ENCODE measurements at places on chromosomes 6 and 20.

- DNase-seq: no peak
Observed at GRCh38 chr6:53301801-53302537, 46.8 kb downstream of the ELOVL5 start.

- DNase-seq: no peak
Observed at GRCh38 chr6:15484140-15484539, 178.7 kb downstream of the DTNBP1 start.

GRCh38 chr6:158502263-158502950 is 57.5 kb upstream of the TMEM181 start:
- DNase-seq: no peak

DNA sequence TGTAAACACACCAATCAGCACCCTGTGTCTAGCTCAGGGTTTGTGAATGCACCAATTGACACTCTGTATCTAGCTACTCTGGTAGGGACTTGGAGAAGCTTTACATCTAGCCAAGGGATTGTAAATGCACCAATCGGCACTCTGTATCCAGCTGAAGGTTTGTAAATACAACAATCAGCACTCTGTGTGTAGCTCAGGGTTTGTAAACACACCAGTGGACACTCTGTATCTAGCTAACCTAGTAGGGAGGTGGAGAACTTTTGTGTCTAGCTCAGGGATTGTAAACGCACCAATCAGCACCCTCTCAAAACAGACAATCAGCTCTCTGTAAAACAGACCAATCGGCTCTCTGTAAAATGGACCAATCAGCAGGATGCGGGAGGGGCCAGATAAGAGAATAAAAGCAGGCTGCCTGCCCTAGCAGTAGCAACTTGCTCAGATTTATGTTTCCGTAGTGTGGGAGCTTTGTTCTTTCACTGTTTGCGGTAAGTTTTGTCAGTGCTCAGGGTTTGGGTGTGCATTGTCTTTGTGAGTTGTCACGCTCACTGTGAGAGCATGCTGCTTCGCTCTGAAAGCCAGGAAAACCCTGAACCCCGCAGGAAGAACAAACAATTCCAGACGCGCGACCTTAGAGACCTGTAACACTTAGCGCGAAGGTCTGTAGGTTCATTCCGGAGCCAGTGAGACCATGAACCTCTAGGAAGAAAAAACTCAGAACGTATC is 37.0 kb downstream of the RIOK1 start:
- no peak for DNase-seq

Data from CD4-positive, alpha-beta T cell (primary cell).